ENCODE measurements at places on chromosomes 2 and 18. TPM values are rescaled to one million over a fixed set of nuclear protein-coding genes. Genes with fewer than 3 reads are reported as not detected.

Gene ZNF521
- not detected for total RNA-seq

Gene MTCL1
- 0.38 TPM for total RNA-seq

DNA sequence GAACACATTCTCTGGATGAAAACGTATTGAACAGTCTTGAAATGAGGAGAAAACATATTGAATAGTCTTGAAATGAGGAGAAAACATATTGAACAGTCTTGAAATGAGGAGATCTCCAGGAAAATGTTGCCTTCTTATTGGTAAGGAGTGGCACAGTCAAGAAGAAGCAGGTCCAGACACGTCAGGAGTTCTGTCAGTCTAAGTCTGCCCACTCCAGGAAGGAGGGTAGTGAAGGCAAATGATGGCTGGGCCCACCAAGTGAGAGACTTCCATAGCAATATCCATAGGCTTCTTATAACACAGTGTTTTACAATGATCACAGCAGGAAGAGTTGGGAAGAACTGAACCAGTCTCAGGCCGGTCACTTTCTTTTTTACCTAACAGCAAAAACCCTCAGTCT is 316.2 kb downstream of the ETAA1 start:
- no peak overlapping the region for H3K4me3 ChIP-seq
- H3K27me3 ChIP-seq, result no peaks in the 10 kb centered on the region
- no peak overlapping the region for H3K27ac ChIP-seq

DNA sequence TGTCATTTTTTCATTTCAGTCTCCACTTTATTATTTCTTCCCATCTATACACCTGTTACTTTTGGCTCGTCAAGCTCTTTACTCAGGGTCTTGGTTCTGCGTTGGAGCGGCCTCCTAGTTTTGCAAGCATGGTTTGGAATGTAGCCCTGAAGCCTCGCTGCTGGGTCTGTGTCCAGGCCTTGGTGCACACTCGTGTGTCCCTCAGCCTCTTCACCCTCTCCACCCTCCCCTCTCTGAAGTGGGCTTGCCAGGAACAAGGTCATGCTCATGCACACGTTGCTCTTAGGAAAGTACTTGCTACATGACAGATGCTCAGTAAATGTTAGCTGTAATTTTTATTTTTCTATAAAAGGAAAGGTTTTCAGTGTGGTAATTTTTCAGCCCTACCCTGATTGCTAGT is 147.0 kb downstream of the ATP9B start:
- H3K27ac ChIP-seq, result no peak overlapping the region
- no peaks in the 10 kb centered on the region for H3K4me1 ChIP-seq
- no peak for DNase-seq

DNA sequence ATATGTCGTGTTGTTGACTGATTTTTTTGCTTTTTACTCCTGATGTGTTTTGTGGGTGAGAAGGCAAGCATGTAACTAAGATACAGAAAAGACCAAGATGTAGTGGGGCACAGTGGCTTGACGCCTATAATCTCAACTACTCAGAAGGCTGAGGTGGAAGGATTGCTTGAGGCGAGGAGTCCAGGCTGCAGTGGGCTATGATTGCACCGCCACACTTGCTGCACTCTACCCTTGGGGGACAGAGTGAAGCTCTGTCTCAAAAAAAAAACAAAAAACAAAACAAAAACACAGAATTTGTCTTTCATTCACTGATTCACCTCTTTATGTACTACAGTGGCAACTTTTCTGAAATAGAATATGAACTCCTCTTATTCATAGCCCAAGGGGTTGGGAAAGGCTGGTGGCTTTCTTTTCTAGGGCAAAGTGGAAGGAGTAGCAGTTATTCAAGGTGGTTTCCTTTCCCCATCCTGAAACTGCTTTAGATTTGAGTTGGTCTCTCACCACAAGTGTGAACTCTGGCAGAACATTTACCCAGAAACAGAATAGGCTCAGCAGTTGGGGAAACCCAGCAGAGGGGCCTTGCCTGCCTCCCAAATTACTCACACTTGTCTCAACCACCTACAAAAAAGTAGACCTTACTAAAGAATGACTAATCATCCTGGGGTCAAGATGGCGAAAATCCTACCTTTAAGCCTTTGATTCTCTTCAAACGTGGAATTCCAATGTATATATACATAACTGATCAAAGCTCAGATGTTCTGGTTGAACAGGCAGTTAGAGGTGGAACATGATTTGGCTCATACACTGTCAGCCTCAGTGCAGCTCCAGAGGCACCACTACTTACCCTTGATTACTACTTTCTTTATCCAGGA is 6.5 kb downstream of the TANK start:
- H3K4me1 ChIP-seq, result peaks cover 98% of the 10 kb centered on the region
- peak overlapping the region; percentile 74 for H3K4me3 ChIP-seq
- H3K36me3 ChIP-seq, result peaks cover 25% of the 10 kb centered on the region
- no peaks in the 10 kb centered on the region for H3K27me3 ChIP-seq
- DNase-seq, result peak; percentile 83
- peak overlapping the region; percentile 87 for H3K27ac ChIP-seq

- no peak overlapping the region for H3K27ac ChIP-seq
- no peaks in the 10 kb centered on the region for H3K27me3 ChIP-seq
- H3K4me3 ChIP-seq, result no peak overlapping the region
- H3K4me1 ChIP-seq, result peaks cover 8% of the 10 kb centered on the region
Observed at GRCh38 chr2:37794717-37795116, 123.3 kb upstream of the CDC42EP3 start.

- peaks cover 47% of the 10 kb centered on the region for H3K4me1 ChIP-seq
- H3K36me3 ChIP-seq, result peaks cover 2% of the 10 kb centered on the region
- no peak overlapping the region for H3K27ac ChIP-seq
Observed at GRCh38 chr2:60555066-60555782, 1.8 kb upstream of the BCL11A start.

DNA sequence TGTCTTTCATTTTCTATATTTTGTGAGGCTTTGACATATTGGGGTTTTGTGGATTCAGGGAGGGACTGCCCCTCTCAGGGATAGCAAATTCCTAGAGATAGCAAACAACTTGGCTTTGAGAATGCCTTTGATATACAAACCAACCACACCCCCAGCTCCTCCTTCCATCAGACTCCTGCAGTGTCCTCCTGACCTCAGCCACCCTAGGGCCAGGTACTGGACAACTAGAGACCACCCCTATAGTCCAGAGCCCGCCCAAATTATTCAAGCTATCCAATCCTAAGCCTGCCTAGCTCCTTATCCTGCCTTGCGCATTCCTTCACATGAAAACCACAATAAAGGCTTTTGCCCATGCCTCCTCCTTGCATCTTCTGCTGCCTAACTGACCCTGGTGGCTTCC is 22.9 kb upstream of the STAM2 start:
- H3K36me3 ChIP-seq, result no peaks in the 10 kb centered on the region
- H3K4me1 ChIP-seq, result peaks cover 9% of the 10 kb centered on the region
- H3K4me3 ChIP-seq, result no peak overlapping the region

DNA sequence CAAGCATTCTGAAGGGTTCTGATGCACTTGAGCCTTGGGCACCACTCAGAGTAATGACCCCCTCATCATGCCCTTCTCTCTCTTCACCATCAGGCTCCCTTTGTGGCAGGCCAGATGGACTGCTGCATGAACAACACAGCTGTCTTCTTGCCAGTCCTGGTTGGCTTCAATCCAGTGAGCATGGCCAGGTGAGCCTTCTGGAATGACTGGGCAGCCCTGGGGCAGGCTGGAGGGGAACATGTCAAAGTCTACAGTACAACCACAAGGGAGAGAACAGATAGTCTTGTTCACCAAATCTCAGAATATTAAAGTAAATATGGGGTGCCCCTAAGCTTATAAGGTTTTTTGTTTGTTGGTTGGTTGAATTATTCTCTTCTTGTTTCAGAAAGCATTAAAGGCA is 4.4 kb downstream of the GCKR start:
- H3K36me3 ChIP-seq, result no peaks in the 10 kb centered on the region
- no peak overlapping the region for H3K27ac ChIP-seq
- DNase-seq, result no peak
- no peak overlapping the region for H3K4me3 ChIP-seq
- peaks cover 25% of the 10 kb centered on the region for H3K27me3 ChIP-seq

DNA sequence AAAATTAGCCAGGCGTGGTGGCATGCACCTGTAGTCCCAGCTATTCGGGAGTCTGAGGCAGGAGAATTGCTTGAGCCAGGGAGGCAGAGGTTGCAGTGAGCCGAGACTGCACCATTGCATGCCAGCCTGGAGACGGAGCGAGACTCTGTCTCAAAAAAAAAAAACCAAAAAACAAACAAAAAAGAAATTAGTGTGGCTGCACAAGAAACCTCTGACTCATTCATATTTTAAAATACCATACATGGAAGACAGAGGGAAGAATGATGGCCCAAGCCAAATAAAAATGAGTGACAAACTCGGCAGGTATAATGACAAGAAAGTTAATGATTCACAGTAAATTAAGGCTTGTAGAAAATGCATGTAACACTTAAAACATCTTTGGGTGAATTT is 875.8 kb downstream of the EPHA4 start:
- peaks cover 5% of the 10 kb centered on the region for H3K27me3 ChIP-seq
- H3K4me3 ChIP-seq, result no peak overlapping the region
- no peaks in the 10 kb centered on the region for H3K36me3 ChIP-seq

DNA sequence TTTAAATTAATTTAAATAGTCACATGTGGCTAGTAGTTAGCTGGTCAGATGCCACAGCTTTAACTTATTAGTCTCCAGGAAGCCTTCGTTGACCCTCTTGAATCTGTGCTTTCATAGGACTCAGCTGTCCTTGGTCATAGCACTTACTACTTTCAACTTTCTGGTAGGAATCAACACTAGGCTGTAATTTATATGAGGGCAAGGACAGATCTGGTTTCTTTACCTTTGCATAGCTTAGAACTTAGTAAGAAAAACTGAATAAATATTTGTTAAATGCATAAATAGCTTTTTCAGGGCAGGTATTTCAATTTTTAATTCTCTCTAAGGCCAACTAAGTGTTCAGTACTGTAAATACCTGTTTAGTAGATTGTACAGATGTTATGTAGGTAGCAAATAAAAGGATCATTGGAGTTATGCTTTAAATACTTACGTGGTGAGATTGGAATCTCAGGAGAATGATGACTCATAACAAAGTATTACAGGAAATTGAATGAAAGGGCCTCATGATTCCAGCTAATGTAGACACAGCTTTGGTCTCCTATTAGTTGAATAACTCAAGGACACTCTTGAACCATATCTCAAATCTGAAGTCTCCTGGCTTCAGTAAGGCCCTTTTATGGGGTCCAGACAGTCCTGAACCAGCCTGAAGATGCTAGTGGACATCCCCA is 2.6 kb downstream of the CLIP4 start:
- DNase-seq, result no peak
- H3K4me3 ChIP-seq, result peak overlapping the region; percentile 83
- no peaks in the 10 kb centered on the region for H3K27me3 ChIP-seq
- H3K36me3 ChIP-seq, result peaks cover 8% of the 10 kb centered on the region

- no peak overlapping the region for H3K4me3 ChIP-seq
- H3K4me1 ChIP-seq, result no peaks in the 10 kb centered on the region
- no peaks in the 10 kb centered on the region for H3K27me3 ChIP-seq
- no peak overlapping the region for H3K27ac ChIP-seq
- no peak for DNase-seq
- no peaks in the 10 kb centered on the region for H3K36me3 ChIP-seq
Observed at GRCh38 chr2:60333264-60333663, 220.2 kb downstream of the BCL11A start.

DNA sequence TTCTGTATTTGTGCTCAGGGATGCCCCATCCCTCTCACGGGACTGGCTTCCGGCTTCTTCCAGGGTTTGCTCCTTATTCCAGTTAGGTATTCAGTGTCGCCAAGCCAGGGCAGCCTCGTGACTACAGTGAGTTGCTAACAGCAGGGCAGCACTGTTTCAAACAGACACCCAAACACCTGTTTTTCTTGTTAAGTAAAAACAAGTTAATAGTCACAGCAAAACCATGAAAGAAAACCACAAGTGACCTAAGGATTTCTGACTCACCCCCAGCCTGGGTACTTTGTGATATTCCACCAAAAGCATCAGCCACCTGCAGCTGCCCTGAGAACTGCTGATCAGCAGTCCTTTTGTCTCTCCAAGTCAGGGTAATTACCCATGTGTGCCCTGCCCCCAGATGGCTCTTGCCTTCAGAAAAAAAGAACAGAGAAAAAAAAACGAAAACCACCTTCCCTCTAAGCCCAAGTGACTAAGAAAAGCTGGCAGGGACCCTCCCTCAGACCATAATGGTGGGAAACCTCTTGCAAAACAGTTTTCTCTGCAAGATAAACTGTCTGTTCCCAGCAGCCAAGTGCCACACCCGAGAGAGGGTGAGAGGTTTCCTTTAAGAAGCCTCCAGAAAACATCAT is 178.2 kb downstream of the ANAPC1 start:
- H3K27me3 ChIP-seq, result peaks cover 36% of the 10 kb centered on the region
- H3K36me3 ChIP-seq, result no peaks in the 10 kb centered on the region
- H3K4me1 ChIP-seq, result peaks cover 81% of the 10 kb centered on the region
- peak overlapping the region; percentile 33 for H3K4me3 ChIP-seq
- DNase-seq, result peak; percentile 68

DNA sequence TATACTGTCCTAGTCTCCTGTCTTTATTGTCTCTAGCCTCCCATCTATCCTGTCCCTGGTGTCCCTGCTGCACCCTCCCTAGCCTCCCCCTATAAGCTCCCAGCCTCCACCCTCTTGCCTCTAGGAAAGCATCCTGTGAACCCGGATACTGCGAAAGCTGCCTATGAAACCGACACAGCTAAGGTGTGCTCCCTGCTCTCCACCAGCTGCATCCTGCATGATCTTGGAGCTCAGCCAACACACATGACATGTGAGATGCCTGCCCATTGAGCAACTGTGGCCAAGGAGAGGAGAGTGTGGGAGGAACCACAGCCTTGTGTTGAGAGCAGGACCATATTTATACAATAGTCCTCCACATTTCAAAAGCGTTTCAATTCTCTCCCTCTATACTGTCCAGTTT is 187.1 kb downstream of the ZBTB7C start:
- peak; percentile 12 for DNase-seq
- no peak overlapping the region for H3K27ac ChIP-seq

- H3K4me3 ChIP-seq, result no peak overlapping the region
- peaks cover 5% of the 10 kb centered on the region for H3K4me1 ChIP-seq
- no peaks in the 10 kb centered on the region for H3K36me3 ChIP-seq
- no peaks in the 10 kb centered on the region for H3K27me3 ChIP-seq
- no peak overlapping the region for H3K27ac ChIP-seq
- DNase-seq, result no peak
Observed at GRCh38 chr2:205409411-205409810, 272.9 kb upstream of the NRP2 start.
